ENCODE measurements at places on chromosomes 4 and X. TPM values are rescaled to one million over a fixed set of nuclear protein-coding genes. Genes with fewer than 3 reads are reported as not detected.

The RPA4 gene
- total RNA-seq, result 0.38 TPM

The MAML3 gene
- 0.52 TPM for total RNA-seq

The SRPK3 gene
- not detected for total RNA-seq

The UGT2B10 gene
- not detected for total RNA-seq

The PIM2 gene
- 634 TPM for total RNA-seq

The CCDC160 gene
- total RNA-seq, result not detected
